ENCODE measurements at places on chromosomes 3 and 15.
A peak's percentile ranks its signal among the peaks of the same experiment; 100 is the strongest.

- DNase-seq: no peak
Observed at GRCh38 chr3:47583320-47584075, 4.8 kb upstream of the CSPG5 start.

DNA sequence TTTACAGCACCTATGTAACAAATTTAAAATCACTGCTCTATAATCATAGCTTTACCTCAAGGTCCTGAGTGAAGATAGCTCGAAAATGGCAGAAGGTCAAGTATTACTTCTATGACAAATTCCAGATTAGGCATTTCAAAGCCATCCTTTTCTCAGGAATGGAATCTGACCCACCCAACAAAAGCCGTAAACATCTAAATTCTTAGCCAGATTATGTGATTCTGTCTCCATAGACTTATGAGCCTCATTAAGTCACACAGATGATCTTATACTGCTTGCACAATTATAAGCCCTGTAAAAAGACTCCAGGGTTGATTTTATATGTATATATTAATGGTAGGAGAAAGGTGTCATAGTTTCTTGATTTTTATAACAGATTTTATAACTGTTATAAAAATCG lies 56.9 kb downstream of the CEP152 start:
- DNase-seq: no peak

GRCh38 chr3:147187687-147188086 lies 218.7 kb downstream of the ZIC4 start:
- DNase-seq: no peak

DNA sequence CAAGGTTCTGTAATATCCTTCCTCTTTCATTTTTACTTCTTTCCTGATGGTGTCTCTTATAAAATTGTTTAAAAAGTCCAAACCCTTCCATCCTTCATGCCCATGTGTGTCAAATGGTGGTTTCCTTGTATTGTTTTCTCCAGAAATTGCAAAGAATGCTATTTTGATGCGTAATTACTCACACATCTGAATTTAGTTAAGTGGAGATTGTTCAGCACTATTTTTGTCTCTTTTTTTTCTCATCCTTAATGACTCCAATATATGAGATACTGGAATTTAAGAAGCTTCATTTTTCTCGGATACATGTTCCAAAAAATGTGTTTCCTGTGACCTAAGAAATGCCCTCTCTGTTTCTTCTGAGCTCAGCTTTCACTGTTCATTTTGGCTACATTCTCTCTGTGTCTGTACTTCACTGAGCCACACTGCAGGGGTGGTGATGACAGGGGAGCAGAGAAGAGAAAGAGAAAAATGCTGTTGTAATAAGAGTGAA lies 799.8 kb downstream of the DIPK2A start:
- DNase-seq: no peak

GRCh38 chr3:124886168-124887056 lies 753 bp downstream of the ITGB5 start:
- peak; percentile 28 for DNase-seq
